ENCODE measurements at places on chromosomes 3 and 15. TPM values are rescaled to one million over a fixed set of nuclear protein-coding genes. Genes with fewer than 3 reads are reported as not detected.

ROBO2 gene
- total RNA-seq, result not detected

ITIH4 gene
- total RNA-seq, result 0.38 TPM

MME gene
- 6.2 TPM for total RNA-seq

IL20RB gene
- total RNA-seq, result 0.54 TPM

TUSC2 gene
- 22.7 TPM for total RNA-seq

BTLA gene
- not detected for total RNA-seq

CCR8 gene
- total RNA-seq, result not detected

OIP5 gene
- 8.3 TPM for total RNA-seq

MORC1 gene
- total RNA-seq, result not detected

EBLN2 gene
- 7.2 TPM for total RNA-seq

SLC24A5 gene
- total RNA-seq, result not detected

CADM2 gene
- under 0.01 TPM for total RNA-seq

LRCH3 gene
- total RNA-seq, result 63.6 TPM

SATB1 gene
- total RNA-seq, result 11.4 TPM

CLDN11 gene
- 277 TPM for total RNA-seq

NR1I2 gene
- total RNA-seq, result 0.09 TPM

ZBBX gene
- 0.09 TPM for total RNA-seq

SYNPR gene
- not detected for total RNA-seq

MAN2A2 gene
- total RNA-seq, result 27.6 TPM

TM6SF1 gene
- 31.8 TPM for total RNA-seq

ARL8B gene
- total RNA-seq, result 45.0 TPM

SLC2A2 gene
- not detected for total RNA-seq

GRAMD2A gene
- total RNA-seq, result under 0.01 TPM

GOLGA8Q gene
- 0.18 TPM for total RNA-seq

RTP3 gene
- total RNA-seq, result not detected

CSPG4 gene
- under 0.01 TPM for total RNA-seq

XCR1 gene
- total RNA-seq, result not detected

OR5K2 gene
- total RNA-seq, result not detected

SNTN gene
- not detected for total RNA-seq

KLHL6 gene
- 5.9 TPM for total RNA-seq

SLC9C1 gene
- 0.09 TPM for total RNA-seq

MYL3 gene
- not detected for total RNA-seq

CACNA2D3 gene
- not detected for total RNA-seq

CLSTN2 gene
- total RNA-seq, result 0.09 TPM

GPR176 gene
- total RNA-seq, result 57.8 TPM

RARB gene
- 51.6 TPM for total RNA-seq

ARHGAP31 gene
- 23.5 TPM for total RNA-seq

KCNH8 gene
- total RNA-seq, result not detected

SNX22 gene
- total RNA-seq, result 0.28 TPM

USP19 gene
- 34.4 TPM for total RNA-seq

Measured in endothelial cell of coronary artery (primary cell).